ENCODE measurements at places on chromosomes 2 and 18.

DNA sequence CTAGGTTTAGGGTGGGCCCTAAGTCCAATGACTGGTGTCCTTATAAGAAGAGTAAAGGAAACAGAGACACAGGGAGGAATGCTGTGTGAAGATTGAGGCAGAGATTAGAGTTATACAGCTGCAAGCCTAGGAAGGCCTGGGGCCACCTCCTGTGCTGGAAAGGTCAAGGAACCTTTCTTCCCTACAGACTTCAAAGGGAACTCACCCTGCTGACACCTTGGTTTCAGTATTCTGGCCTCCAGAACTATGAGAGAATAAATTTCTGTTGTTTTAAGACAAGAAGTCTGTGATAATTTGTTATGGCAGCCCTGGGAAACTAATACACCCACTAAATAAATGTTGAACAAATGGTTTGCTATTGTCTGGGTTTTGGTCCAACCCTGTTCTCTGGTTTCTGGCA is 102.3 kb upstream of the NEUROD1 start:
- no peak for DNase-seq

GRCh38 chr2:23523373-23524260 is 138.6 kb downstream of the KLHL29 start:
- no peak for DNase-seq

DNA sequence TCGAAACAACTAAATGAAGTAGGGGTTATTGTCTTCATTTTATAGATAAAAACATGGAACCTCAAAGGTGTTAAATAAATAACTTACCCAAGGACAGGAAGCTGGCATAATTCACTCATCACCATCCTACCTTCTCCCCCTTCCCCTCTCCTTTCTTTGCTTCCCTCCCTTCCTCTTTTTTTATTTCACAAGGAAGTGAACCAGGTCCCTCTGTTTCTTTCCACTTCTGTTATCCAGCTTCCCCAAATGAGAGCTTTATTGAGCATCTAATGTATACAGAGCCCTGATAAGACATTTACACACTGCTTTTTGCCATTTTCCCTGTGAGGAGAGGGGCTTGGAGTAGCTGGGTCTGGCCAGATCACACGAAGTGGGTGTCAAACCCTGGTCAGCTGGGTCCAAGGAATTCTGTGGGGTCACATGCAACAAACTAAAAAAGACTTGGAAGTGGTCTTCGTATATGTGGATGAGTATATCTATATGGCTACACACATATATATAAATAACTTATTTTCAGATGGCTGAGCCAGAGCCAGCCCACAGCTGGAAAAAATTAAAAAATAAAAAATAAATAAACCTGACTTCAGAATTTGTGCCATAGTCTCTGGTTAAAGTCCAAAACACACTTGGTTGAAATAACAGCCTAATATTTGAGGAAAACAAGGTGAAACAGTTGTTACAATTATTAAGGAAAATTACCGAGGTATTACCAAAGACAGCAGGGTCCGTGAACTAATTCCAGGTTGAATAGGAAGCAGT is 49.3 kb upstream of the FOSL2 start:
- DNase-seq = no peak

- no peak for DNase-seq
Measured at GRCh38 chr2:100921685-100922161, 80.4 kb upstream of the RPL31 start.

DNA sequence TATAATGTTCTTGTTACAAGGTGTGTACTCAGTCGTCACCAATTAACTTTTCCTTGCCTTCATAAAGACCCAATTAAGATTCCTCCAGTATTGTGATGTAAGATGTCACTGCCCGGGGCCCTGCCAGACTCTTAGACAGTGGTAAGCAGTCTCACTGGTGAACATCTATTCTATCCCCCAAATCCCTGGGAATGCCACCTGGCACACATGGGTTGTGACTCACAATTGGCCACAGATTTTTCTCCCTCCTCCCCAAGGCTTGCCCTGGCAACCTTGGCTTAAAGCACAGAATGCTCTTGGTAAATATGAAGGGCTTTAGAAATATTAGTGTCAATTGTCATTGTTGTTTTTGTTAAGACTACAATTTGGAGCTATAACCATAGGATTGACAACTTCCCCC is 287.9 kb downstream of the ETAA1 start:
- no peak for DNase-seq

GRCh38 chr2:230124757-230125431 is 56.2 kb upstream of the SLC16A14 start:
- DNase-seq = no peak

Data from stimulated activated CD4-positive, alpha-beta T cell treated with anti-CD3 and anti-CD28 coated beads, Interleukin-1b, Interleukin-23, amount 100 ng/mL, for 1 hour (primary cell).